Foreskin fibroblast (primary cell): ENCODE measurements at places on chromosomes 6 and 20.

DNA sequence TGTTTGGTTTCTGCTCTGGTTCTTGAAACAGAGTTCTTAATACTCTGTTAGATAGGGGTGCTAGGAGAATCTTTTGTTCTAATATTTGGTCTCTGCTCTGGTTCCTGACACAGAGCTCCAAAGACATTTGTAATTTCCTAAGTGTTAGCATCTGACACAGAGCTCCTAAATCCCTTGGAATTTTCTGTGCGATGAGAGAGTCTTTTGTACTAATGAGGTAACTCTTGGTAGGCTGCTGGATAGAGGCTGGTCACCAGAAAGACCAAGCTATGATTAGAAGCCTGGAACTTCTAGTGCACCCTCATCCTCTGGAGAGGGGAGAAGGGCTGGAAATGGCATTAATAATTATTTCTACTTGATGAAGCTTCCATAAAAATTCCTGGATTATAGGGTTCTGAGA lies 7.7 kb upstream of the CD109 start:
- no peak for DNase-seq

GRCh38 chr6:3006476-3006875 lies 6.8 kb downstream of the NQO2 start:
- DNase-seq: no peak

DNA sequence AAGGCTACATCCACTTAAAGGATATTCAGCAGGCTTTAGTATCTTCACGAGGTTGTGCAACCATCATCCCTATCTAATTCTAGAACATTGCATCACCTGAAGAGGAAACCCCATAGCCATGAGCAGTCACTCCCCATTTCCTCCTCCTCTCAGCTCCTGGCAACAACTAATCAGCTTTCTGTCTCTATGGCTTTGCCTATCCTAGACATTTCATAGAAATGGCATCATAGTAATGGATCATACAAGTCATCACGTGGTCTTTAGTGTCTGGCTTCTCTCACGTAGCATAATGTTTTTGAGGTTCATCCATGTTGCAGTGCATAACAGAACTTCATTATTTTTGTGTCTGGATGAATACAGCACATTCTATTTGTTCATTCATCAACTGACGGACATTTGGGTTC lies 20.5 kb downstream of the SNAI1 start:
- DNase-seq: peak; percentile 88

DNA sequence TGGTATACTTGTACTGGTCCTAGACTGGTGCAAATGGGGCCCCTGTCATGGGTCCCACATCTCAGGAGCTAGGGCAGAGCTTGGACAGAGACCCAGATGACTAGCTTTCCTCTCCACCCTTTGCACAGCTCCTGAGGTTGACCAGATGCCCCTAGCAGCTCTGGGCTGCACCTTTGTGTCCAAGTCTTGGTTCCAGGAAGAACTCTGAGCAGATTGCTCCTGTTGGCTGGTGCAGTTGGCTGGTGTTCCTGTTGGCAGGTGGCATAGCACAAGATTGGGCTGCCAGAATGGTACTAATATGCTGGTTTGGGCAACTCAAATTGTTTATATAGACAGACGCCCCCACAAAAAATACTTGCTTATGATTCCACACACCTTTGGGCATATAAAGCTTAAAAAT lies 89.4 kb upstream of the EZR start:
- DNase-seq: no peak

DNA sequence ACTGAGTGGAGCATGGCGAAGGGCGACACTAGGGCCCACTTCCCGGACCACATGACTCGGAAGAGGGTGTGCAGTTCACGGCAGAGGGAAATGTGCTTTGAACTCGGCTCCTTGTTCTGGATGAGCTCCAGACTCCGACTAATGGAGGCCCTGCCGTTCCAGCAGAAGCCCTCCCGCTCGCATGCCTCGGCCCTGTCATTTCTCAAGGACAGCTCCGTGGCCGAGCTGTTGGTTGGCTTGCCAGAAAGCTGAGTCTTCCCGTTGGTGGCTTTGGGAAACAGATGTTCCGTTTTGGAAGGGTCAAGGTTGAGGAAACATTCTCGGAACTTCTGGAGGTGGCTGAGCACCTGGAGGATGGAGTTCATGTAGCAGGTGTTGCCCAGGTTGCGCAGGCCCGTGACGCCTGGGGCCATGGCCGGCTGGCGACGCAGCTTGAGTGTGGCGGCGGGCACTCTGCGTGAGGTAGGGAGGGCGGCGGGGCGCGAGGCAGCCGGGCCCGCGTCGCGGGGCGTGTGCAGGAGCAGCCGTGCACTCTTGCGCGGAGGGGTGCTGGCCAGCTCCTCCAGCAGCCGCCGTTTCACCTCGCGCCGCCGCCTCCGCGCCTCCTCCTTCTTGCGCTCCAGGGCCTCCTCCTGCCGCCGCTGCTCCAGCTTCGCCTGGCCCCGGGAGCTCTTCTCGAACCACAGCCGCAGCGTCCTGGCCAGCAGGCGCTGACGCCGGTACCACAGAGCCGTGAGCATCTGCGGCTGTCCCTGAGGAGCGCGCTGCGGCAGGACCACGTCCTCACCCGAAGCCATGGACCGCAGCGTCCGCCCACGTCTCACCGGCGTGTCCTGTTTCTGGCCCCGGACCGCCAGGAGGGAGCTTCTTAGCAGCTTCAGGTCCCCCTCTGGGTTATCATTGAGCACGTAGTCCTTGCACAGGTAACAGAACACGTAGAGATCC lies 18.6 kb downstream of the TOMM6 start:
- no peak for DNase-seq

DNA sequence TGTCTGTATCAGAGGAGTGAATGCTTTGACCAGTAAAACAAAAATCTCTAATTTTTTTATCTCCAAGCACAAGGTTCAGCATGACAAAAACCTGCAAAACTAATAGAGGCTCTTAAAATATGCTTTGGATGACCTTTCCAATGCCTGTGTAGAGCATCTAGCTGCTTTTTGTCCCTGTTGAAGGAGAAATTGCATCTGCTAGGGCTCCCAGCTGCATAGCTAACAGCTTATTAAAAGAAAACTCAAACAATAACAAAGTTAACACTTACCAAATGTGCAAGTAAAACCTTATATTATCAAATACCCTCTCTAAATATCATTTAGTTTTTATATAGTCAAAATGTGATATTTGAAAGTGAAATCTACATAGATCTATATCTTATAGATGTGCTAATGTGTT lies 378.6 kb downstream of the CD109 start:
- no peak for DNase-seq

DNA sequence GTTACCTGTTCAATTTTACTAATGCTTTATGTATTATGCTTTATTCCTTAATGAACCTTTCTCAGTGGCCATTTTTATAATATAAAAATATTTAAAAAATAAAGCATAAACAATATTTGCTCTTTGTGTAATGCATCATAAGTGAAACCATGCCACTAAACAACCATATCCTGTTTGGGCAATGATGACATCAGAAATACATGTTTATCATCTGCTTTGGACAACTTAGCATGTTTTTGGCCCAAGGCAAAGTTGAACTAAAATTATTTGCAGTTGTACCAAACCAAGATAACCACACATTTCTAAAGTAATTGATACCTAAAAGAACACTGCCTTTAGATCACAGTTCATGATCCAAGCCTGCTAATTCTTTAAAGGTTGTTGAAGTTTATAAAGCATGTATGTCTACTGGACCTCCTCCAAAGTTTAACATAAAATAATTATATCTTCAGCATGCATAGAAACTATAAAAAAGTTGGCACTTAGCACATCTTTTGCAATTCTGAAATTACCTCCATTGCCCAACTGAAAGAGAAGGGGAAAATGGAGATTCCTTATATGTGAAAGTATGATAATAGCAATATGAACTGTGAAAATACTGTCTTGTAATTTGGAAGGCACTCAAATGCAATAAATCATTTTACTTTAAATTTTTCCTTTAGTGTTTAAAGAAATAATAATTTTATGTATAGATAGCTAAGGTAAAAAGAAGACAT lies 325.6 kb upstream of the RUNX2 start:
- DNase-seq: no peak

GRCh38 chr6:130120731-130121130 lies 102.0 kb downstream of the SAMD3 start:
- no peak for DNase-seq

DNA sequence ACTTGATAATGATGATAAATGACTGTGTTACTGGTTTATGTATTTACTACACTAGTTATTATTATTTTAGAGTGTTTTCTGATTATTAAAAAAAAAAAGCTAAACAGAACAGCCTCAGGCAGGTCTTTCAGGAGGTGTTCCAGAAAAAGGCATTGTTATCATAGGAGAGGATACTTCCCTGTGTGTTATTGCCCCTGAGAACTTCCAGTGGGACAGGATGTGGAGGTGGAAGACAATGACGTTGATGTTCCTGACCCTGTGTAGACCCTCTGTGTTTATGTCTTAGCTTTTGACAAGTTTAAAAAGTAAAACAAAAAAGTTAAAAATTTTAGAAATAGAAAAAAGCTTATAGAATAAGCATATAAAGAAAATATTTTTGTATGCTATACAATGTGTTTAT lies 49.1 kb downstream of the NCOA7 start:
- no peak for DNase-seq

GRCh38 chr20:54598352-54598751 lies 123.0 kb downstream of the DOK5 start:
- DNase-seq: no peak

DNA sequence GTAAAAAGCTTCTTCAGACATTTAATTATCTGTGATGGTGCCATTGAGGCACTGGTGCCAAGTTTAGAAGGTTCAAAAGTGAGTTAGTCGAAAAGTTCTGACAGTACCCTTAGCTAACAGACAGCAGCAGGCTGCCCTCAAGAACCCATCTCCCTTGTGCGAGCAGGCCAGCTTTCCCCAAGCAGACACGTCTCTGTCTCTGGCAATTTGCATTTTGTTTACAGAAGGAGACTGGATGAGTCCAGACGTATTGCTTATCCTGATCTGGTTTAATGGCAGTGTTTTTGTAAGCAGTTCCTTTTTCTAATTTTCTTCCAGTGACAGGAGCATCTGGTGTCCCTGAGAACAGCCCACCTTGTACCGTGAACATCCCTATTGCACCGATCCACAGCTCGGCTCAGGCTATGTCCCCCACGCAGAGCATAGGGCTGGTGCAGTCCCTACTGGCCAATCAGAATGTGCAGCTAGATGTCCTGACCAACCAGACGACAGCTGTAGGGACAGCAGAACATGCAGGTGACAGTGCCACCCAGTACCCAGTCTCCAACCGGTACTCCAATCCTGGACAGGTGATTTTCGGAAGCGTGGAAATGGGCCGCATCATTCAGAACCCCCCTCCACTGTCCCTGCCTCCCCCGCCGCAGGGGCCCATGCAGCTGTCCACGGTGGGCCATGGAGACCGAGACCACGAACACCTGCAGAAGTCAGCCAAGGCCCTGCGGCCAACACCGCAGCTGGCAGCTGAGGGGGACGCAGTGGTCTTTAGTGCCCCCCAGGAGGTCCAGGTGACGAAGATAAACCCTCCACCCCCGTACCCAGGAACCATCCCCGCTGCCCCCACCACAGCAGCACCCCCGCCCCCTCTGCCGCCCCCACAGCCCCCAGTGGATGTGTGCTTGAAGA lies 58.3 kb upstream of the TMEM181 start:
- no peak for DNase-seq

- DNase-seq: peak; percentile 95
Measured at GRCh38 chr6:31058128-31058894, 48.0 kb downstream of the MUC22 start.

DNA sequence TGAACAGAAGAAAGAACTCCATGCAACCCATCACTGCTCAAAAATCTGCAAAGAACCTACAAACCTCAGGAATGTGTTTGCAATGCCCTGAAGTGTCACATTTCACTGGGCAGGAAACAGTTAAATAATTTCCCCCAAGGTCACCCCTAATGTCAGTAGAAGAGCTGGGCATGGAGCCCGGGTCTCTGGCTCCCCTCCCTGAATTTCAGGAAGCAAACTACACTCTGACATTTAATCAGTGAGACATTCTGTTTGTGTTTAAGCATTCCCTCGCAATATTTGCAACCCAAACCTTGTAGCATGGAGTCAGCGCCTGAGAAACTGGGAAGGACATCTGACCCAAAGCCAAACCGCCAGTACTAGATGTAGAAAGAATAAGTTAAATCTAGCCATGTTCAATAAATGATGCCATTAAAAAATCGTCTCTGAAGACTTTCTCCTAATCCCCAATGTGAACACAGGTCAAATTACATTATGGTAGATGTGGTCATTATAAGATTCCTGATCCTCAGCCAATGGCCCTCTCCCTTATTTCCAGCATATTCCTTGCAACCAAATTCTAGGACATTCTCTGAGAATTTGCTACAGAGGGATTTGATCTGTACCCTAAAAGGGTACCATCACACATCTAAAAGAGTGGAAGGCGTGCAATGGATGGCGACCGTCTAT lies 91.2 kb upstream of the ADTRP start:
- peak; percentile 48 for DNase-seq

- DNase-seq: no peak
Measured at GRCh38 chr6:133355922-133356321, 114.8 kb downstream of the EYA4 start.

DNA sequence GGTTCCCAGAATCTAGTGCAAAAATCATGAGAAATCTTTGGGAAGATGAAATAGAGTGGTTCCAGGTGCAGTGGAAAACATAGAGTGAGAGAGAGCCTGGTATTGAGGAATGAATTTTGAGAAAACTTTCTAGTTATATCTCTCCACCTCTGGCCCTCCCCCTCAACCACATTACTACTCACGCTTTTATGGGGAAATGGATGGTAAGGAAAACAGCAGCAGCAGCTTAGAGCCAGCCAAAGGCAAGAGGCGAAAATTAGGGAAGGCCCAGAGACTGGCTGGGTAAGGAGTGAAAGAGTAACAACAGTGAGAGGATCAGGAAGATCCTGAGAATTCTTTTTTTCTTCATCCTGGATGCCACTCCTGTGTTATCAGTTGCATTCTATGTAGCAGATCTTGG lies 187.9 kb upstream of the ECI2 start:
- DNase-seq: no peak

DNA sequence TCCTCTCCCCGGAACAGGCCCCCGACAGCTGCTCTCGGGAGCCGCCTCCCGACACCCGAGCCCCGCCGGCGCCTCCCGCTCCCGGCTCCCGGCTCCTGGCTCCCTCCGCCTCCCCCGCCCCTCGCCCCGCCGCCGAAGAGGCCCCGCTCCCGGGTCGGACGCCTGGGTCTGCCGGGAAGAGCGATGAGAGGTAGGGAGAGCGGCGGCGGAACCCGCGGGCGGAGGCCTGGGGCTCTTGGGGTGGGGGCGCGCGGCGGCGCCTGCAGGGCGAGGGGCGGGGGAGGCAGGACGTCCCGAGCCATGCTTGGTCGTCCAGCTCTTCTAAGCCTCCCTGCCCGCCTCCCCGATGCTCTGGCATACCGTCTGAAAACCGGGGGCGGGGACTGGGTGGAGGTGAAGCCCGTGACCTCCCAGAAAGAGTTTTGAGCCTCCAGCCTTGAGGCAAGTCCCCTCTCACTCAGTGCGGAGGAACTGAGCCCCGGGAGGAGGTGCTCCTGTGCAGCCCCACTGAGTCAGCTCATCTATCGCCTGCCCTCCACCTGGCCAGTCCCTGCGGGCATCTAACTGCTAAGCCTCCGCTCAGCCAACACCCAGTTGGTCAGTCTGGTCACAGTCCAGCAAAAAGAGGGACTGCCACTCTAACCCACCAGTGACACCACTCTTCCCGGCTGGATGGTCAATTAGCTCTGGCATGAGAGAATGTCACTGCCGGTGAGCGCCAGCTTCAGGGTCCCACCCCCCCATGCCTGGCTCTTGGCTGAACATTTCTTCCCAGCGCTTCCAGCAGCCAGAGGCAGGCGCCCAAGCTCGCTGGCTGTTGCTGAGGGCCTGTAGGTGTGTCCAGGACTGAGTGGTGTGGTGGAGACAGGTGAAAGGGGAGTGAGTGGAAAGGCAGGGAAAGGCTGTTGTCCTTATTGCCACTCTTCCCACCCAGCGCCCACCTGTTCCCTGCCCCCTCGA lies 482 bp downstream of the DDR1 start:
- peak; percentile 63 for DNase-seq

- DNase-seq: no peak
Measured at GRCh38 chr6:161279677-161280415, 6.0 kb upstream of the AGPAT4 start.
